ENCODE measurements at places on chromosomes 12 and 14.

DNA sequence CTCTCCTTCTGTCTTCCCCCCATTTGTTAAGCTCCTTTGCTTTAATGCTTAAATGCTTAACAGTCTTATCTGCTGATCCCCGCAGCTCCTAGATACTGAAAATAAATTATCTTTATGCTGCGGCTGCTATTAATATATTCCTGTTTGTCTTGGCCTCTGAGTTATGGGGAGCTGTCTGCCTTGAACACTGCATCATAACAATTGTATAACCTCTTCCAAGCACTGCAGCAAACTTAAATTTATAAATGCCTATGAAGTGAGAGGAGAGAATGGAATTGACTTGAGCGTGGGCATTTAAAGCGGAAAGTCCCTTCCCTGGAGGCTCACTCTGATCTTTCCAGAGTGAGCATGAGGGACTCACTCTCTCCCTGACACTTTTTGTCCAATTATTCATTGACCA lies 23.1 kb upstream of the DCP1B start:
- DNase-seq = no peak

- DNase-seq = no peak
Measured at GRCh38 chr14:50530794-50531365, 1.5 kb downstream of the MAP4K5 start.

GRCh38 chr12:60345442-60345841 lies 749.6 kb downstream of the SLC16A7 start:
- no peak for DNase-seq

GRCh38 chr14:43165651-43166050 lies 1341.4 kb downstream of the FSCB start:
- DNase-seq = no peak

DNA sequence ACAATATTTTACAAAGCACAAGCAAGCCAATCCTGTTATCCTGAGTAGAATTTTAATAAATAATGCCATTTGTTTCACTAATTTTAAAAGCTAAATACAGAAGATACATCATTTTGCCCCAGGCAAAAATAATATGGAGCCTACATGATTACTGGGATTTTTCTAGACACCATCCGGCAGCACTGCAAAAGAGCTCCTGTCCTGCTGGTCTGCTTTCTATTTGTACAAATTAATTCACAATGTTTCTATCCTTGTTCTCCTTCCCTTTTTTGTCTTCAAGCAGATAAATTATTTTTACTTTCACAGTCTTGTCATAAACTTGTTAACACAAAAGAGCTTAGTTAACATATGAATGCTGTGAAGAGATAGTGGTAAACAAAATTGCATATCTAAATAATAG lies 4.6 kb downstream of the SIX1 start:
- no peak for DNase-seq

- peak; percentile 48 for DNase-seq
Measured at GRCh38 chr14:54564868-54565784, 1.8 kb upstream of the SAMD4A start.

DNA sequence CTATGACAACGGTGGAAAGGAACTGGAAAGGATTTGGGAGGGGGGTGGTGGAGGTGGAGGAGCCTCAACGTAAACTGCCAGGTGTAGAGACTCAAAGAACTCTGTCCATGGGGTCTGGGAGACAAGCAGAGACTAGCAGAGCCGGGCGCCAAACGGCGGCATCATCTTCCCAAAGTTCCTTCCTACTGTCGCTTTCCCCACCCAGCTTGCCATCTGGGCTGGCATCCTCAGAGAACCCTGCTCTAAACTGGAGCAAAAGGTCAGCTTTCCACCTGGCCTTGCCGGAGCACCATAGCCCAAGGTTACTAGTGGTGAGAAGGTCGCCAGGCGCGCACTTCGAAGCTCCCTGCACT lies 4.0 kb upstream of the IRF2BPL start:
- DNase-seq = no peak

DNA sequence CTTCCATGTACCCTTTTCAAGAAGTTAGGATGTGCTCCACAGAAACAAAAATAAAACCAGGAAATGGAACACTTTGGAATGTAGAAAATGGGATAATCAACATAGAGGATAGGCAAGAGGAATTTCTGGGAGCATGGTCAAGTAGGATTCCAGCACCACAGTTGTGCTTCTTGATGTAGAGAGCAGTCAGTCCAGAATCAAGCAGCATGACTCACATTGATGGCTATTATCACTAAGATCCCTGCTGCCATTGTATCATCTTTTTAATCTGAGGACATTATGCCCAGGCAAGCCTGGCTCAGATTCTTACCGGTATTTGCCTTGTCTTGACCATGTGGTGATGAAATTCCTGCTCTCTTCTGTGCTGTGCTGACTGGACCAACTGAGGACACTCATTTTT lies 5.7 kb downstream of the ETFRF1 start:
- no peak for DNase-seq

All from stimulated activated effector memory CD8-positive, alpha-beta T cell treated with anti-CD3 and anti-CD28 coated beads, Interleukin-12 subunit alpha, Interleukin-12 subunit beta, amount 100 ng/mL, for 72 hours (primary cell).